ENCODE measurements at places on chromosomes 1 and 21.

- DNase-seq, result peak; percentile 10
These were observed 35.9 kb downstream of the USP24 start for GRCh38 chr1:55179177-55179835.

DNA sequence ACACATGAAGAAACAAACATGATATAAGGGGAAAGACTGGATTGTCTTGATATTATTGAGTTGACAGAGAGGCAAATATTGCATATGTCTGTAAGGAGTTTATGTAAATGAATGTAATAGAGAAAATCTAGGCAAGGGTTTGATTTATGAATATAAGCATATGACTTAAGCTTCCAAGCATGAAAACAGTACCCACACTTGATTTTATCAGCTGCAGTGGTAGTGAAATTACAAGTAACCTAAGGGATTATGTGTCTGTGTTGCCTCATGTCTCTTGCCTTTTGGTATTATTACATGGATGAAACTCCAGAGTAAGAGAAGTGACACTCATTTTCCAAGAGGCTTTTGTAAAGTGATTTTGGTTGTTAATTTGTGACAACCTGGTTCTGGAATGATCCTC is 1678.9 kb downstream of the KCNT2 start:
- DNase-seq, result no peak

DNA sequence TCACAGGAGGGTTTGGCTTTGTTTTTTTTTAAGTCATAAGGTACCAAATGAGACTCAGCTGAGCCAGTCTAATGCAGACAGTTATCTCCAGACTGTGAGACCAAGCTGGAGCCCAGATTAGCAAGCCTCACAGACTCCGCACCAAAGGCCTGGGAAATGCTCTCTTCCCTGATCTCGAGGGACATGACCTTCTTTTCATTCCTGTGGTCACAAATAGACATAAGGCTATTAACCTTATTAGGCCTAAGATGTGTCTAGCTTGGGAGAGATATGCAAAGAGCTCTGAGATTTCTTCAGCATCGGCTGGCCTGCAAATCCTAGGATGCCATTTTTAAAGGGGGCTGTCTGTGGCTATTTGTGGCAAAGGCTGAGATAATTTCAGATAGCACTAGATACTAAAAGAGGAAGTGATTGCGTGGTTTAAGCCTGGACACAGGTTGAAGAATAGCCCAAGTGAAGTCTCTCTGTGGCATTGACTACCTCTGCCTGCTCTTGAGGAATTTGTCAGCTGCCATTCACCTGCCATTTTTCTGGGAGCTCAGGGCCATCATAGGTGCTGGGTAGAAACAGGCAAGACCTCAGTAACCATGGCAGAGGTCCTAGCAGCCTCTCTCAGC is 301.3 kb downstream of the SIPA1L2 start:
- DNase-seq, result no peak

DNA sequence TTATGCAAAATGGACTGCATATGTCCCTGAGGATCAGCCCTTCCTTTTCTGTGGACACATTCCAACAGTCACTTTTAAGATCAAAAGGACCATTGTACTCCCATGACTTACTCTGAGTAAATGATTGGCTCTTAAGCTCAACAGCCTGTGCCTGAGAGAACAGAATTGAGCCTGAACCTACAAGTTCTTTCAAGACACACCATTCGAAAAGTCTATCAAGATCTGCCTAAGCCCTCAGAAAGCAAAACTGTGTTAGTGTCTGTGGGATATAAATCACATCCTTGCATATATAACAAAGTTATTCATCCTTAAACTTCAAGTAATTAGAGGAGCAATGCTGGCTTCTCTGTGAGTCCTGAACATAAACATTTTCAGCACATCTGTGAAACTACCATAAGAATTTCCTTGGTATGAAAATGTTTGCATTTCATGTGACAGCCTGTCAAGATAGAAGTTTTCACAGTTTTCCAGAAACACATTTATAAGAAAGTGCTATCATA is 41.6 kb downstream of the PCNX2 start:
- DNase-seq, result no peak

DNA sequence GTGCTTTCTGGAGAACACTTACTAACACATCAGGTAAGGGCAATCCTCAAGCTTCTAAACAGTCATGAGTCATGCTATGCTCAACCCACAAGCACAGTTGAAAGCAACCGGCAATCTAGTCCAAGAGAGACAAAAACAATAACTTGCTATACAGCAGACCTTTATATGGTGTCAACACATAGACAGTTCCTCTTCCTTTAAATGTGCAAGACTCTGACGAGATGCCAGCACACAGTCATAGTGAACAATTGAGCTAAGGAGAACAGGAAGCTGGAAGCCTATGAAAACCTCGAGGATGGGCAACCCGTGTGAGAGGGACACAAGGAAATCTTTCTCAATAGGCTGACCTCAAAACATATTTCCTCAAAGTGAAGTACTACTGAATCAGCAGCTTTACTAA is 5.3 kb downstream of the ADIPOR1 start:
- DNase-seq, result peak; percentile 85

DNA sequence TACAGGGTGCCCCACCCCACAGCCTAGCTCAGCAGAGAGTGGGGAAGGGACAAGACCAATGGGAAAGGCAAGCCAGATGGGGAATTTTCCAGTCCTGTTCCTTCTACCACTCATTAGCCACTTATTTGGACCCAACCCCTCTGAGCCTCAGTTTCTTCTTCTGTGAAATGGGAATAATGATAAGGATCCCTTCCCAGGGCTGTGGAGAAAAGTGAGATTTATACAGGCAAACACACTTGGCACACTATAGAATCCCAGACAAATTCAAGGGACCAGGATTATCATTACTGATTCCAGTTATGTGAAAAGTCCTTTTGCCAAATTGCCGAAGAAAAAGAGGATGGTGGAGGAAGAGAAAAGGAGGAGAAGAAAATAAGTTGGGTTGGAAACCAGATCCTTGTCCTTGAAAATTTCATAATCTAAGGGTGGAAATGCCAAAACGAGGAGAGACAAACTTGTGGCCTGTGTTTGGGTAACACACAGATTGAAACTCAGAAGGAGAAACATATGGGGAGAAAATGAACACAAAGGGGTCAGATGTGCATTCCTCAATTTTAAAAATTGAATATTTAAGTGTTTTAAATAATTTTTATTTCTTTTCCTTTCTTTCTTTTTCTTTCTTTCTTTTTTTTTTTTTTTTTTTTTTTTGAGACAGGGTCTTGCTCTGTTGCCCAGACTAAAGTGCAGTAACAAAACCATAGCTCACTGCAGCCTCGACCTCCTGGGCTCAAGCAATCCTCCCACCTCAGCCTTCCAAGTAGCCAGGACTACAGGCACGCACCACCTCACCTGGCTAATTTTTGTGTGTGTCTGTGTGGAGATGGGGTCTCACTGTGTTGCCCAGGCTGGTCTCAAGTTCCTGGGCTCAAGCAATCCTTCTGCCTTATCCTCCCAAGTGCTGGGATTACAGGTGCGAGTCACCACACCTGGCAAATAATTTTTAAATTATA is 9.6 kb downstream of the CAPN2 start:
- DNase-seq, result no peak

- no peak for DNase-seq
These were observed 298.4 kb downstream of the USP25 start for GRCh38 chr21:16028142-16028541.

- DNase-seq, result no peak
These were observed 127.6 kb downstream of the DMRTB1 start for GRCh38 chr1:53586765-53587164.

GRCh38 chr1:5572794-5573193 is 419.4 kb downstream of the NPHP4 start:
- DNase-seq, result no peak

DNA sequence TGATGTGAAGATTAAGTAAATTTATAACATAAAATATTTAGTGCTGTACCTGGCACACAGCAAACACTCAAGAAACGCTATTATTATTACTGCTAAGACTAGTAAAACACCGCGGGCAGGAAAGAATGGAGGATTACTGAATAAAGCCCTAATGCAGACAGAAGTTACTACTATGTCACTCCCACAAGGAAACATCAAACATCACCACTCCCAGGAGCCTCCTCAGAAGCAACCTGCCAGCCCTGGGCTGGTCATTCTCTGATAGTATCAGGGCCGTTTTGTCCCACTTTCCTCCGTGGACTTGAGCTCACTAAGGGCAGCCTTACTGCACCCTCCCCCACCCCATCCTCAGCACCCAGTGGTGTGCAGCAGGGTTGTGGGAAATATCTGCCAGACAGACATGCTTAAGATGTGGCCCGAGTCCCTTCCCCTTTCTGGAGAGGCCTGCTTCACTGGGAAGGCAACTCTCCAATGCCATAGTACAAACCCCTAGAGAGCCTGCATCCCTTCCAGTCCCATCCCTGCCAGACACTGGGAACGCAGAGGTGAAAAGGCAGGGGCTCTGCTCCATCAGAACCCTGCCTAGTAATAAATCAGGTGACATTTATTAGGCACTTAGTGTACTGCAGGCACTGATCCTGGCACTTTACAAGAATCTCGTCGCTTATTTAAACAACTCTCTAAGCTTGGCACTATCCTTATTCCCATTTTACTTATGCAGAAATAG is 41.7 kb upstream of the ECE1 start:
- no peak for DNase-seq

DNA sequence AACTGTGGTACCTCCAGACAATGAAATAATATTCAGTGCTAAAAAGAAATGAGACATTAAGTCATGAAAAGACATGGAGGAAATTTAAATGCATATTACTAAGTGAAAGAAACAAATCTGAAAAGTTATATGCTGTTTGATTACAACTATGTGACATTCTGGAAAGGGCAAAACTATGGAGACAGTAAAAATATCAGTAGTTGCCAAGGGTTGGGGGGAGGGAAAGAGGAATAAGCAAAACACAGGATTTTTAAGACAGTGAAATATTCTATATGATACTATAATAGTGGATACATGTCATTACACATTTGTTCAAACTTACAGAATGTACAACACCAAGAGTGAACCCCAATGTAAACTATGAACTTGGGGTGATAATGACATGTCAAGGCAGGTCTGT is 38.2 kb upstream of the PKN2 start:
- DNase-seq, result no peak

- DNase-seq, result no peak
These were observed 178.4 kb upstream of the CXADR start for GRCh38 chr21:17334484-17334883.

GRCh38 chr1:183306317-183307042 is 111.7 kb downstream of the NMNAT2 start:
- DNase-seq, result no peak

GRCh38 chr1:170927955-170928840 is 7.1 kb upstream of the MROH9 start:
- peak; percentile 48 for DNase-seq

DNA sequence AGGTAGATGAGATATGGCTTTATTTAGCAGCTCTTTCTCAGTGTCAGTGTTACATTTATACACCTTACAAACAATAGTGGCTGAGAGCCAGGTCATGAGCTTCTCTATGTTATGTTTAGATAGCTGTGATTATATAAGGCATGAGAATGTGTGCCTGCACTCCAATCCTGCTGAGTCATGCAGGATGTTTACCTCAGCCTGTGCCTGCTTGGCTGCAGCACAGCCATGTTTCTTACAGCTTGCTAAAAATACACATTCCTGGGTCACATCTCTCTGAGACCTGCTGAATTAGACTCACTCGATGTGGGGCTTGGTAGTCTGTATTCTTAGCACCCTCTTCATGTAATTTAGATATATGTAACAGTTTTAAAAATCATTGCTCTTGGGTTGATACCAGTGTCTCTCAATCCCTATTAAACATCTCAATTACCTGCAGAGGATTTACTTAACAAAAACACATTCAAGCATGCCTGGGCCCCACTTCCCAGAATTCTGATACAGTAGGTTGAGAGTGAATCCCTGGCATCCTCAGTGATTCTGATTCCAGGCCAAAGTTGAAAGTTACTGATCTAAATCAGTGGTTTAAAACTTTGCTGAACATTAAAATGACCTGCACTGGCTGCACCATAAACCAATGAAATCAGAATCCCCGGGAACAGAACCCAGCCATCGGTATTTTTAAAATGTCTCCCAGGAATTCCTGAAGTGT is 107.5 kb downstream of the GDAP2 start:
- peak; percentile 92 for DNase-seq

DNA sequence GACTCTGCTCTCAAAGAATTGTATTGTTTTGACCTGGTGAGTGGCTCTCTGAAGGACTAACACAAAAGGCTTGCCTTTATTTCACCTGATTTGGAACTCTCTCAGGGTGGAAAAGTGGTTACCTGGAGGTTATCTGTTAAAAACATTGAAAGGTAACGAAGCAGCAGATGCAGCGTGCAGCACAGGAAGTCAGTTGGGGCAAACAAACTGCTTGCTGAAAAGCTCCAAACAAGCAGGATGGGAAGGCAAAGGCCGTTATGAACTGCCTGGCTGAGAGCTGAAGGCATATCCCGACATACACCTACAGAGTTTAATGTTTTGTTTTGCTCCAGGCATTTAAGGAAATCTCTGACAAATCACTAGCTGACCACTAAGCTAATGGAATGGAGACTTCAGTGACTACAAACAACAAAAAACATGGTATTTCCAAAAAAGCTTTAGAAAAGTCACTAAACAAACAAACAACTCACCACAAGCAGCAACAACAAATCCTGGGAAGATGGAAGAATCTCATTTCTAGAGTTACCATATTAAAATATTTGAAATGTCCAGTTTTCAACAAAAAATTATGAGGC is 44.3 kb upstream of the BATF3 start:
- DNase-seq, result no peak

DNA sequence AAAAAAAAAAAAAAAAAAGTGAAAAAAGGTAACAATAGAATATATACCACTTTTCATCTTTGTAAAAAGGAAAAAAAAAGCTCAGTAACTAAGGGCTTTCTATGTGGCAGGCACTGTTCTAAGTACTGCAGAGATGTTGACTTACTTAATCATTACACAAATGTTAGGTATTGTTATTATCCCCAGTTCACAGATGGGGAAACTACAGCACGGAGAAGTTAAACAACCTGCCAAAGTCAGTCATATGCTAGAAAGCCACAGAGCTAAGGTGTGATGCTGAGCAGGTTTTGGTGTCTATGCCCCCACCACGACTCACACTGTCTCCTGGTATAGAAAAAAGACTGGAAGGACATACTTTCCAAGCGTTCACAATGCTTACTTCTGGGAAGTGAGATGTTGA is 6.6 kb upstream of the PNRC2 start:
- no peak for DNase-seq

DNA sequence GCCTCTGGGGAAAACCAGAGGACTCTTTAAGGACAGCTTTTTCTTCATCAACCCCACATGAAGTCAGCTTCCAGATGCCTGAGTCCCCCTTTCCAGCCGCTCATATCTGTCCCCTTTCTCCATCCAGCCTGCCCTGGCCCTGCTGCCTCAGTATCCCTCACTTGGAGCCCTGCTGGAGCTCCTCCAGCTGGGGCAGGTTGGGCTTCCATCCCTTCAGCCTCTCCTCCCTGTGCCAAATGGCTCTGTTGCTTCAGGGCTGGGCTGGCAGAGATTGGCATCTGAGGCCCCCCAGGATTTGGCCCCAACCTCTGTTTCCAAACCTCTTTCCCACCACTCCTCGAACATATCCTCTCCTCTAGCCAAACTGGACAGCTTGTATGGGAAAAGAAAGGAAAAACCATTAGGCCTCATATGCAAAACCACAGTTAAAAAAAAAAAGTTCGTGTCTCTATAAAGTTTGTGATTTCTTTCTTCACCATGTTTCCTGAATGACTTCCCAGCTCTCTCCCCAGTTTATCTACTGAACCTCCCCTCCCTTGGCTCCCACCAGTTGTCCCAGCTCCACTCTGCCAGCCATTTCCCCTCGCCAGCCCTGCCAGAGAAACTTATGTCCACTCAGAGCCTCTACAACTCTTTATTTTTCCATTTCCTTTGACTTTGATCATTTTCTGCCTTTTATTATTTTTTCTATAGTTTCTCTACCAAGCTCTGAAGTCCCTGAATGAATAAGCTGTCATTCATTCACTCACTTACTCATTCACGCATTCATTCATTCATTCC is 217.9 kb downstream of the FOXD2 start:
- no peak for DNase-seq

- DNase-seq, result no peak
These were observed 119.4 kb downstream of the PRDM16 start for GRCh38 chr1:3188150-3188971.
